Suprapubic skin (tissue), 4 donors: ENCODE measurements at places on chromosomes 1 and 21.

GRCh38 chr21:15130751-15131150 is 66.0 kb upstream of the NRIP1 start:
- H3K4me1 ChIP-seq, result peaks cover 5% of the 10 kb centered on the region
- H3K4me3 ChIP-seq, result no peak overlapping the region
- H3K36me3 ChIP-seq, result no peaks in the 10 kb centered on the region
- no peak overlapping the region for H3K27ac ChIP-seq
- H3K27me3 ChIP-seq, result no peaks in the 10 kb centered on the region
- no peak for DNase-seq

- peaks cover 17% of the 10 kb centered on the region for H3K4me1 ChIP-seq
- no peaks in the 10 kb centered on the region for H3K27me3 ChIP-seq
- no peak overlapping the region for H3K27ac ChIP-seq
- no peak overlapping the region for H3K4me3 ChIP-seq
- no peaks in the 10 kb centered on the region for H3K36me3 ChIP-seq
- DNase-seq, result no peak
Measured at GRCh38 chr1:6396998-6397397, 3.4 kb upstream of the ACOT7 start.

DNA sequence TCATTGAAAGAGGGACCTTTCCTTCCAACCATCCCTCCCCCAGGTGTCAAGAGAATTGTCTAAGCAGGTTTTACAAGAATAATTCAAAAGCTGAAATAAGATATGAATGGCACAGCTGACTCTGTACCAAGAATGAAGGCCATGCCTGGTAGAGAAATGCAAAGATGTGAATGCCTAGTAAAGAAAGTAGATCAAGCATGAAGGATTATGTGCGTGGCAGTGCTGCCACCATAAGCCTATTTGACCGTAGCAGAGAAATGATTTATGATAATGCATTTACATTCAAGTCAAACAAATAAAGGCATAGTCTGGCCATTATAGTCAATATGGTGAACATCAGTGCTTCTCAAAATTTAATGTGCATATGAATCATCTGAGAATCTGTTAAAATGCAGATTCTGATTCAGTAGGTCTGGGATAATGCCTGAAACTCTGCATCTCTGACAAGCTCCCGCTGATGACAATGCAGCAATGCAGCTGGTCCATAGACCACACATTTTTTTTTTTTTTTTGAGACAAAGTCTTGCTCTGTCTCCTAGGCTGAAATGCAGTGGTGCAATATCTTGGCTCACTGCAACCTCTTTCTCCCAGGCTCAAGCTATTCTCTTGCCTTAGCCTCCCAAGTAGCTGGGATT is 16.6 kb upstream of the CLCA4 start:
- no peak overlapping the region for H3K4me3 ChIP-seq
- H3K27me3 ChIP-seq, result no peaks in the 10 kb centered on the region
- no peaks in the 10 kb centered on the region for H3K36me3 ChIP-seq
- no peak for DNase-seq

DNA sequence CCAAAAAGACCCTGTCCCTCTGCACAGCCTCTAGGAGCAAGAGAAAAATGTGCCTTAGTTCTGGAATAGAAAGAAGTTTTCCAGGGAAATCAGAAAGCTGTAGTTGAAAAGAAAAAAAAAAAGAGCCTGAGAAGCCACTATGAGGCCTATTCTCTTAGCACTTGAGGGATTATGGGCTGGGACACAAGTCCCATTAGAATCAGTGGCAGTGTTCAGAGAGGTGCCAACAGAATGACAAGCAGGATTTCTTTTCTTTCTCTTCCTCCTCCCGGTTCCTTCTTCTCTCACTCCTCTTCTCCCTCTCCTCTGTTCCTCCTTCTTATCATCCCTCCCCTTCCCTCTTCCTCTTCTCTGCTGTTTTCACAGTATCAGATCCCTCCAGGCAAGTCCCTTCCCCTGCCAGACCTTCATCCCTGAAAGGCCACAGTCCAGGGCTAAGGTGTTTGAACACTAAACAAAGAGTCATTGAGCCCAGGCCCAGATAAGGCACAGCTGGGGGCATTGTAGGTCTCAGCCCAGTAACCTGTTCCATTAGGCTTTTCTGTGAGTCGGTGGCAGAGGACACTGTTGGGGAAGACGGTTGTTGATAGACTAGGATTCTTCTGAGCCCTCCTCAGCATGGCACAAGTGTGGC is 64.7 kb upstream of the LPGAT1 start:
- H3K4me3 ChIP-seq, result no peak overlapping the region
- H3K4me1 ChIP-seq, result no peaks in the 10 kb centered on the region
- no peaks in the 10 kb centered on the region for H3K36me3 ChIP-seq
- no peak for DNase-seq
- H3K27me3 ChIP-seq, result no peaks in the 10 kb centered on the region

- no peaks in the 10 kb centered on the region for H3K27me3 ChIP-seq
- H3K27ac ChIP-seq, result no peak overlapping the region
- DNase-seq, result no peak
- H3K36me3 ChIP-seq, result no peaks in the 10 kb centered on the region
- H3K4me1 ChIP-seq, result no peaks in the 10 kb centered on the region
Measured at GRCh38 chr1:216310776-216311175, 112.5 kb downstream of the USH2A start.
